ENCODE measurements at places on chromosomes 2 and 18. TPM values are rescaled to one million over a fixed set of nuclear protein-coding genes. Genes with fewer than 3 reads are reported as not detected.
A peak's percentile ranks its signal among the peaks of the same experiment; 100 is the strongest.

DNA sequence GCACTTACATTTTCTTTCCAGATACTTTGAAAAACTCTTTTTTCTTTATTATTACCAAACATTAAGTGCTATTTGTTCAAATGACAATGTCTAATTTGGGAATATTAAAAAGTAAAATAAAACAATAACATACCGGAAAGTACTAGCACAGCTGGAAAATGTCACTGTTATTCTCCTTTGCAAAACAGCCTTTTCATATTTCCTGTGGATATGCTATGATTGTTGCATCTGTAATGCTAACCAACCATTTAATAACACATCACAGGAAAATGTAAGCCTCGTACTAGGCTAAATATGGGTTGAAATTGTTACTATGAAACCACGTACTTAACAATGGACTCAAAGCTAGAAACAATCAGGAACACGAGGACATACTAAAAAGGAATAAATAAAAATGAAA, 298.1 kb downstream of the CBLN2 start:
- no peak for DNase-seq

- DNase-seq, result no peak
Observed at GRCh38 chr2:25145803-25146202, 22.6 kb downstream of the POMC start.

- no peak for DNase-seq
Observed at GRCh38 chr18:69257861-69258458, 142.7 kb upstream of the DOK6 start.

- DNase-seq, result no peak
Observed at GRCh38 chr2:207630491-207630890, 5.3 kb upstream of the METTL21A start.

DNA sequence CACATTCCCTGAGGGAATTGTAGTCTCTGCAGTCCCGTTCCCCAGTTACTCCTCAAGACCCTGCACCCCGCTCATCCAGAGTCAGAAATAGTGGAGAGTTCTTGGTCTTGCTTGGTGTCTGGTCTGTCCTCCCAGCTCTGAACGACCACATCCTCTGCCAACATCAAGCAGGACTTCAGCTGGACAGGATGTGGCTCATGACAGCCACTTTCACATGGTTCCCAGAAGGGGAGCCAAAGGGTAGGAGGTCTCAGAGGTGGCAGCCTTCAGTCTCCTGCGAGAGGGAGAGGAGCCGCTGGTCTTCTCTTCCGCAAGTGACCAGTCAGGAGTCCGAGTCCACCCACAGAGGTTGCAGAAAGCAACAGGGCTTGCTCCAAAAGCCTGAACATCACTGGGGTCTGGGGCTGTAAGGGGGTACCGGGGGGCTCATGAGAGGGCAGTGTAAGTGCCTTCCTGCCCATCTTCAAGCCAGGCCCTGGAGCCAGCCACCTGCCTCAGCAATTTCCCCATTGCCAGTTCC, 29.8 kb downstream of the B3GNT7 start:
- DNase-seq, result no peak

DNA sequence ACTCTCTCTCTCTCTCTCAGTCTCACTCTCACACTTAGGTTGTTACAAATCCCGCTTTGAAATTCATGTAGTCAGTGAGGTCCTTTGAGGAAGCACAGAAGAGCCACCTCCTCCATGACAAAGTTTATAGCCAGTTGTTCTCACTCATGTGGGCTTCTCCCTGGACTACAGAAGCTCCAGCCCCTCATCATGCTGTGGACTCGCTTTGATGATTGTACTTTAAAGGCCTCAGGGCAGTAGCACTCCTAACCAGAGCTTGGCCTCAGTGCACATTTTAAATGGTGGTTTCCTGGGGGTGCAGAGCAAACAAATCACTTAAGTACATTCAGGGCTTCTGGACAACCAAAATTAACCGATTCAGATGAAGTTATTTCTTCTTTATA, 115.7 kb downstream of the MTCL1 start:
- DNase-seq, result no peak

- peak; percentile 43 for DNase-seq
Observed at GRCh38 chr2:12451726-12452125, 265.0 kb upstream of the TRIB2 start.

DNA sequence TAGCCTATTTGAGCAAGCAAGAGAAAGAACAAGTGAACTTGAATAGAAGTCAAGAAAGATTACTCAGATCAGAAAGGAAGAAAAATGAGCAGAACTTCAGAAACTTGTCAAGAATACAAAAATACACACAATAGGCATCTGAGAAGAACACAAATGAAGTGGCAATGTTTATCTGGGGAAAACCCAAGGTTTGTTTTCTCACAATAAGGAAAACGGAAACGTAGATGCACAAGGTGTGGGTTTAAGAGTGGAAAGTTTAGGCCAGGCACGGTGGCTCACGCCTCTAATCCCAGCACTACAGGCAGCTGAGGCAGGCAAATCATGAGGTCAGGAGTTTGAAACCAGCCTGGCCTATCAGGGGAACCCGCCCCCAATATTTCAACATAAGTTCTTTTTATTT, 159.5 kb upstream of the GYPC start:
- no peak for DNase-seq

DNA sequence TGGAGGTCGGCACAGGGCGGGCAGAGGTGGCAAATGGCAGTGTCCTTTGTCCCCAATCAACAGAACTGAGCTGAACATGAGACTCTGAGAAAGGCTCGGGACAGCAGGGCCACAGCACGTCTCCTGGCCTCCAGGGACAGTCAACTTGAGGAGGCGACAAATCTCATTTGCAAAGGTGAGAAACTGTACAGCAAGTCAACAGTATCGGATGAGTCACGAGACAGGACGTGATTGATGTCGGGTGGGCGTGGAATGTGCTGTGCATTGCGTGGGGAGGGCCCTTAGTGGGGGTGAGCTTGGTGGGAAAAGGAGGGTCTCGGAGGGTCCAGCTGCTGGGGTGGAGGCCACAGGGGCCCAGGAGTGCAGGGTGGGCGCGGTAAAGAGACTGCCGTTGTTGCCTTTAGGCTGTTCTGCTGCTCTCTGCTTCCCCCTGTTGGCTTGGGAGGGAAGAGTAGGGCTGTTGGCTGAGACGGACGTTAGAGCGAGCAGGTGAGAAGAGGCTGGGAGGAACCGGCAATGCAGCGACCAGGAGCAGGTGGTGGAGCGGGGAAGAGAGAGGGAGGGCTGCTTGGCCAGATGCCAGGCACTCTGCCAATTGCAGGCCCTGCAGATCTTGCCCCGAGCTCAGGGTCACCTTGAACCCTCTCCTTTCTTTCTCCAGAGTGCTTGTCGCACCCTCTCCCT, 164.3 kb downstream of the BCL2 start:
- peak; percentile 92 for DNase-seq

GRCh38 chr2:96092951-96093350, 23.4 kb downstream of the ADRA2B start:
- no peak for DNase-seq

- no peak for DNase-seq
Observed at GRCh38 chr2:225995796-225996461, 596.4 kb downstream of the NYAP2 start.

DNA sequence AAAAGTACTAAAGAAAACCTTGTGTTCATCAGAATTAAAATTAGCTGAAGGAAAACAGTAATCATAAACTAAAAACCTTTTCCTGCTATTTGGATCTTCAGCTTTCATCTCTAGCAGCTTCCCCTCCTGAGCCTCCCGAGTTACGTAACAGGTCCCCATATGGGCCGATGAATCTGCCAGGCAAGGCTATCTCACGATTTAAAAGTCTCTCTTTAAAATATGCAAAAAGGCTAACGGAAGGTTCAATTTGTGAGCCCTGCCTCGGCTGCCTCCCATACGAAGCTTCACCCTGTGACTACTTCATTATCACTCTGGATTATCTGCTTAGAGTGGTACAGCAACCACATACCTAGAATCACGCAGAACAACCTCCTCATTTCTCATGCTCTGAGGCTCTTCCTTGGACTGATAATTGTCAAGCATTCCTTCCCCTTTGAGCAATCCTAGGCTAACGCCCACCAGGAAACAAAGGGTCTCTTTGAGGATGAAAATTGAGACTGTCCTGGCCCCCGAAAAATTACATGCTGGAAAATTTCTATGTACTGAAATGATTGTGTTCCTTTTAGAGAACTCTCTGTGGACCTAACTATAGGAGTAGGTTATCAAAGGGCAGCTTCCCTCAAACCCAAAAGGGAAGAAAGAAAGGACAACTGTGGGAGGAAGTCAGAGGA, 147.4 kb downstream of the ZEB2 start:
- no peak for DNase-seq

- no peak for DNase-seq
Observed at GRCh38 chr2:101297383-101297782, 11.1 kb downstream of the RNF149 start.

DNA sequence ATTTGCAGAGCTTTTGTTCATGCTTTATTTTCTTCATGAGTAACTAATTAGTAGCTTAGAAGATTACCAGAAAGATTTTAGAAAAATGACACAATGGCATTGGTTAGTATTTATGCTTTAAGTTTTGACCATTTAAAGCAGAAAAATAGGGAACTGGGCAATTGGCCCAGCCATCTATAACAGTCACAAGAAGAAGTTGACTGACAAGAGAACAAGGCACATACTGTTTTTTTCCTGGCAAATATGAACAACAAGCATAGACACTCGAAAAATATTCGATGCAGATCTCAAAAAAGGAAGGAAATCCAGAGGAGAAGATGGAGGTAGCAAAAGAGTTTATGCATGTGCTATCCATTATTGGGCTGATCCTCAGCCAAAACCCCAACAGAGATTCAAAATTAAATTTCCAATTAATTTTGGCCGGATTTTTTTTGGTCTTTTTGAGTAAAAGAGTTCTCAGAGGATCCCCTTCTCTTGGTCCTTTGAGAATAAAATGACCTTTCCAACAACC, 200.8 kb upstream of the SLC35G4 start:
- no peak for DNase-seq

GRCh38 chr18:58484989-58485981, 143.6 kb downstream of the ALPK2 start:
- peak; percentile 49 for DNase-seq

DNA sequence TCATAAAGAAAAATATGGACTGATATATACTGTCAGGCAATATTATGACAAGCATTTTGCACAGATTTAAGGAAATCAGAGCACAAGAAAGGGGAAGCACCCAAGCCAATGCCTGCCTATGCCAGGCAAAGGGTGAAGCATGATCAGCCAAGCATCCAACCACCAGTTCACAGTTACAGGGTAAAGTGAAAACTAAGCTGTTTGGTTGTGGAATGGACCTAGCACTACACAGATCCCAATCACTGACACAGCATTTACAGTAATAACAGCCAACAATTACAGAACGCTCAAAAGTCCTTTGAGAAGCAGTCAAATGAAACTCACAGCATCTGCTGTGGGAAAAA, 90.3 kb downstream of the SP3 start:
- DNase-seq, result no peak

GRCh38 chr18:32420084-32420750, 50.5 kb downstream of the GAREM1 start:
- no peak for DNase-seq

Gene GAL3ST2
- not detected for polyA plus RNA-seq

Gene ANO7
- polyA plus RNA-seq, result 7.2 TPM

Gene MSTN
- polyA plus RNA-seq, result 0.16 TPM

Gene VWA3B
- not detected for polyA plus RNA-seq

Gene COL4A4
- polyA plus RNA-seq, result 0.19 TPM

All from small intestine (tissue), 16 donors.